ENCODE measurements at places on chromosomes 1 and 21.

DNA sequence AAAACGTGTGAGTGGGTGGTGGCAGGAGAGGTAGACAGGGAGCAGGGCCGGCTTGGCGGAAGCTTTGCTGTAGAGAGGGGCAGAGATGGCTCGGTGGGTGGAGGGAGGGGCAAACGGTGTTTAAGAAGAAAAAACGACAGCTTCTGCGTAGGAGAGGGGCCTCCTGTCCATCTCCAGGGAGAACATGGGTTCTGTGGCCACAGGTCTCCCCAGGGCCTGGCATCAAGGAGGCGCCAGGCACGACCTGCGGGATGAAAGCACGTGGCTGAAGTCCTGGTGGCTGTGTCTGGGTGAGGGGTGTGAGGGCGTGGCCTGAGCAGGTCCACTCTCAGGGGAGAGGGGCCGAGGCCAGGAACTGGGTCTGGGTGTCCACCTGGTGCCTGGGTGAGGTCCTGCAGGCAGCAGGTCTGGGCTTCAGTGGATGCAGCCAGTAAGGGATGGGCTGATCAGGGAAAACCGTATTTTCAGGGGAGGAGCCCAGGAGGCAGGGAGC lies 940 bp upstream of the PRKCZ start:
- no peak for DNase-seq

DNA sequence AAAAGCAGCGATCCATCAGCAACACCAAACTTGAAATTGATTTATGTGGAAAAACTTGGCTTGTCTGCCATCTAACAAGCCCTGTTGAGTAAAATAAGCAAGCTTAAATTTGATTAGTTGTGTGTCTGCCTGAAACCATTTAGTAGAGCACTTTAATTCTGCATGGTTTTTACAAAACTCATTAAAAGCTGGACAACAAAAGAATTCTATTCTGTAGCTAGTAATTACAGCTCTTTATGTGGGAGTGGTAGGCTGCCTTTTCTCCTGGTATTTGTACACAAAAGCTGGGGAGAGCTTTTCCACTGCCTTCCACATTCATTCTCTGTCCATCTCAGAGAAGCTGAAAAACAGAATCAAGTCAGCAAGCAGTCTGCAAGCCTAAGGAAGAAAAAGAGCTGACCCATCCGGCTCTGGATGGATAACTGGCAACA lies 1.7 kb downstream of the ETS2 start:
- DNase-seq: no peak

GRCh38 chr1:26923711-26924110 lies 2.2 kb downstream of the NUDC start:
- no peak for DNase-seq

DNA sequence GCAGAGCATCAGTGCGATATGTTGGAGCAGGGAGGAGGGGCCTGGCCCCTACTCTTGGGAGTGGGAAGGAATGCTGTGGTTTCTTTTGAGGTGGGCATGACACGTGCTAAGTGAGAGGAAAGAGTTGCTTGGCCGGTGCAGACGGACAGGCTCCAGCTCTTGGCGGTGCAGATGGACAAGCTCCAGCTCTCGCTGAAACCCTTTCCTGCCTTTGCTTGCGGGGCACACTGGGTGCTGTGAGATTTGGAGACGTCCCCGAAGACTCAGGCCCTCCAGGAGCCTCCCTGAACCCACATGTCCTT lies 15.9 kb downstream of the PDXK start:
- peak; percentile 44 for DNase-seq

- DNase-seq: no peak
These were observed 104.7 kb downstream of the CASZ1 start for GRCh38 chr1:10691740-10692125.

GRCh38 chr1:231748760-231749415 lies 122.3 kb downstream of the DISC1 start:
- DNase-seq: no peak

DNA sequence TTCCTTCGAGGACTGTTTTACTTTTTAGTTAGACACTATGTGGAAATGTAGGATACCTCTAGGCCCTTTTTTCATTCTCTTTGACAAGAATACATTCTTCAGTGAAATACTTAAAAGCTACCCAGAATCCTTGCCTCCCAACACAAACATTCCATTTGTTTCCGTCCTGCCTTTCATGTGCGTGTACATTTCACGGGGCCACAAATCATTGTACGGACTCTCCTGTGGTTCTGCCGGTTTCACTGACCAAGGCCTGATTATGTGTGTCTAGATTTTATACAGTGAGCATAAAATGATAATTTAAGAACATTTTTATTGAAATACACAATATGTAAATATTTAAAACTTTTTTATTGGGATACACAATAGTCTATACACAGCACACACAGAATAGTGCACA lies 76.4 kb downstream of the RUNX3 start:
- no peak for DNase-seq

- no peak for DNase-seq
These were observed 74.3 kb upstream of the RUNX3 start for GRCh38 chr1:25004355-25004754.

- no peak for DNase-seq
These were observed 65.4 kb downstream of the VWA5B1 start for GRCh38 chr1:20355828-20356735.

GRCh38 chr1:91548376-91549040 lies 47.9 kb downstream of the CDC7 start:
- DNase-seq: no peak

- no peak for DNase-seq
These were observed 6.8 kb downstream of the RPE65 start for GRCh38 chr1:68442822-68443556.

- no peak for DNase-seq
These were observed 8.1 kb downstream of the ARF1 start for GRCh38 chr1:228090613-228091081.

GRCh38 chr21:41582866-41583265 lies 74.9 kb upstream of the TMPRSS2 start:
- DNase-seq: no peak

DNA sequence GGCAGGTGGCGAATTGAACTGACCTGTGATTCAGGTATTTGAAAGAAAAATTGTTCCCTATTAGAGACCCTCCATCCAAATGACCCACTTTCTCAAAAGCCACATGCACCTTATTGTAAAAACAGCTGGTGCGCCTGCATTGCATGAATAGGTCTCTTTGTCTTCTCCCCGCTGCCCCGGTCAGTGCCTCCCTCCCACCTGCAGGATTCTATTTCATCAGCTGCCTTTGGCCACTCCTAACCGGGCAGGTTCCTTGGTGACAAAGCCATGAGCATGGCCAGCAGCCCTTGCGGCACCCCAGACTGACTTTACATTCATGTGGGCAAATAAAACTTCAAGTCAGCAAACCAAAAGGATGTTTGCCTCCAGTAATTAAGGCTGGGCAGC lies 6.4 kb downstream of the TMPRSS3 start:
- DNase-seq: no peak

GRCh38 chr1:193185211-193185610 lies 1.2 kb downstream of the B3GALT2 start:
- DNase-seq: no peak
